ENCODE measurements at places on chromosomes 3 and 15.
A peak's percentile ranks its signal among the peaks of the same experiment; 100 is the strongest.

DNA sequence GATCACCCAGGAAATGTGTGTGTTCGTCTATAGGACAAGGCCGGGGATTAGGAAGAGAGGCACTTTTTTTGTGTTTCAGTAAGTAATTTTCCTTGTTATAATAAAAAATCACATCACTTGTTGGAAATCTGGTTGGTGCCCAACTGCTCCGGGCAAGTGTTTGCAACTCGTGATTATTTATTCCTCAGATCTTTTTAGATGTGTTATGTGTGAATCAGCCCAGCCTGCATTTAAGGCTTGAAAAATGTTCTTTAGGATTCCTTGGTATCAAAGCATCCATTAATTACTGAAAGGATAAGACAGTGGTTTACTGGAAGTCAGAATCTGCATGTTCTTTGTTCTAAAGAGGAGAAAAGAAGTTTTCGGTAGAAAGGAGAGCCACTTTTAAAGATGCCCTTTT, 345.6 kb downstream of the FEZF2 start:
- peak; percentile 17 for DNase-seq

DNA sequence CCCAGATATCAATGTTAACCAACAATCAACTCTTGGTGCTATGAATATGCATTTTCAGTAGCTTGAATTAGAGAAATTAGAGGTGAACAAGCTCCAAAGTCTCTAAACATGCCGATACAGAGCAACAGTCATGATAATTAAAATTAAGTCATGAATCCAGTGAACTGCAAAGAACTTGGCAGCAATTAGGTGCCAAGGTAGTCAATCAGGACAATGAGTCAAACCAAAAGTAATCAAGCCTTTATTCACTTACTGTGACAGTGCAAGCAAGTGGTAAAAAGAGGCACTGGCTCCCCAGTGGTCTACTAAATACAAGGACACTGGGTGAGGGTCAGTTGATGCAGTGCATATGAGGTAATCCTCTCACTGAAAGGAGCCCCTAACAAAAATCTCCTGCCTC, 1.8 kb downstream of the ZNF770 start:
- no peak for DNase-seq

GRCh38 chr3:55505776-55506175, 18.7 kb upstream of the WNT5A start:
- no peak for DNase-seq

- DNase-seq = no peak
Observed at GRCh38 chr3:123813876-123814275, 70.3 kb downstream of the MYLK start.

- DNase-seq = no peak
Observed at GRCh38 chr3:194184801-194185200, 48.9 kb downstream of the HES1 start.

- DNase-seq = no peak
Observed at GRCh38 chr3:178440043-178440442, 96.2 kb upstream of the KCNMB2 start.

GRCh38 chr3:117910820-117911521, 1123.7 kb downstream of the IGSF11 start:
- DNase-seq = peak; percentile 41

- no peak for DNase-seq
Observed at GRCh38 chr15:60087561-60087960, 83.5 kb downstream of the FOXB1 start.

GRCh38 chr3:195282961-195283360, 12.0 kb upstream of the XXYLT1 start:
- DNase-seq = no peak

DNA sequence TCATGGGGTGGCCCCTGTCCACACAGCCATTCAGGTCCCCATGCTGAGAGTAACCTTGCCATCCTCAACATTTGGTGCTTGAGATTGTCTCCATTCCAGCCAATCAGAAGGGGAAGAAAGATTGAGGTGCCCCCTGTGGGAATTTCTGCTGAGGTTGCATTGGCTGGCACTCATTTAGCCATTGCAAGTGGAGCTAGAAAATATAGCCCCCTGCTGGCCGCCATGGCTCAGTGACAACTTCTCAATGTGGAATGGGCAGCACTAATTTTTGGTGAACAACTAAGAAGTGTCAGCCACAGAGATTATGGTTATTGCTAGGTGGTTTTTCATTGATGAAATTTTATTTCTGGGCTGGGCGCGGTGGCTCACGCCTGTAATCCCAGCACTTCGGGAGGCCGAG, 22.0 kb downstream of the COL6A6 start:
- DNase-seq = peak; percentile 68

- DNase-seq = no peak
Observed at GRCh38 chr15:38085114-38085513, 150.7 kb downstream of the TMCO5A start.

- DNase-seq = no peak
Observed at GRCh38 chr3:195348426-195349115, 77.6 kb upstream of the XXYLT1 start.

DNA sequence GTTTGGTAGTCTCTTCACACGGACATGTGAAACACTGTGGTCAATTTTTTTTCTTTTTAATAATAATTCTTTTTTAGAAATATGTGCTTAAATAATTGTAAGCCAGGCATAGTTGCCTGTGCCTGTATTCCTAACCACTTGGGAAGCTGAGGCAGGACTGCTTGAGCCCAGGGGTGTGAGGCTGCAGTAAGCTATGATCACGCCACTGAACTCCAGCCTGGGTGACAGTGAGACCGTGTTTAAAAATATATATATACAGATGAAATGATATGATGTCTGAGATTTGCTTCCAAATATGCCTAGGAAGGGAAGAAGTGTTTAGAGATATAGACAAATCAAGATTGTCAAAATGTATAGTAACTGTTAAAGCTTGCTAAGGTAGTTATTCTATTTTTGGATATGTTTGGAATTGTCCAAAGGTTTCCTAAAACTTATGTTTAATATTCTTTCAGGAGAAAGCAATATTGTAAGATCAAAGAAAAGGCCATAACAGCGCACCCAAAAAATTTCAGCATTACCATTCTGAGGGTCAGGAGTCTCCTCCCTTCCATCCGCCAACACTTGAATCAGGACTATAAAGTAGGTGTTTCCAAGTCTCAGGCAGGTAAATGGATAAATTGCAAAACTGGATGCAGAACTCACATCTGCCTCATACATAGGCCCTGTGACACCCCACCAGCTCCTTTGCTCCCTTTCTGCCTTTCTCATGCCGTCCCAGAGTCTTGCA, 532 bp upstream of the SELENOT start:
- no peak for DNase-seq

GRCh38 chr15:86743283-86743903, 663.7 kb downstream of the AGBL1 start:
- DNase-seq = peak; percentile 56

GRCh38 chr15:93420050-93420452, 331.0 kb upstream of the RGMA start:
- DNase-seq = no peak

DNA sequence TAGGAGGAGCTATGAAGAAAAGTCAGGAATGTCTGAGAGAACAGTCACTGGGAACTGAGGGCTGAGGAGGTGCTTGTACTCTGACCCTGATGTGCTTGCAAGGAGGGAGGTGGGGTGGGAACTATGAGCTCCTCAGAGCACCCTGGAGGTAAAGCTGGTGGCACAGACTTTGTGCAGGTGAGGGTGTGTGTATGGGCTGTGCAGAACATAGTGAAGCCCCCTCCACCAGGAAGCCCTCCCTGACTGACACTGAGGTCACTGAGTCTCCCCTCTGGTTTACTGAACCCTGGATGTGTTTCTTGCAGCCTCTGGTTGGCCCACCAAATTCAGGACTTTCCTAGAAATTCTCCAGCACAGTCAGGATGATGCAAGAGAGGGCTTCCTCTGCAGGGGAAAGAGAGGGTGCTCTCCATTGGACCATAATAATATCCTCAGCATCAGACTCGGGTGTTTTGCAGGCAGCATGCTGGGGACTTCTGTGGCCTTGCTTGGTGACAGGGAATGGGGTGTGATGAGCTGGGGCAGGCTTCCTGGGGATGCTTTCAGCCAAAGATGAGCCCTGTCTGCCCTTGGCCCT, 1.5 kb upstream of the ISLR start:
- no peak for DNase-seq

- DNase-seq = no peak
Observed at GRCh38 chr3:110677506-110677905, 394.1 kb upstream of the NECTIN3 start.

DNA sequence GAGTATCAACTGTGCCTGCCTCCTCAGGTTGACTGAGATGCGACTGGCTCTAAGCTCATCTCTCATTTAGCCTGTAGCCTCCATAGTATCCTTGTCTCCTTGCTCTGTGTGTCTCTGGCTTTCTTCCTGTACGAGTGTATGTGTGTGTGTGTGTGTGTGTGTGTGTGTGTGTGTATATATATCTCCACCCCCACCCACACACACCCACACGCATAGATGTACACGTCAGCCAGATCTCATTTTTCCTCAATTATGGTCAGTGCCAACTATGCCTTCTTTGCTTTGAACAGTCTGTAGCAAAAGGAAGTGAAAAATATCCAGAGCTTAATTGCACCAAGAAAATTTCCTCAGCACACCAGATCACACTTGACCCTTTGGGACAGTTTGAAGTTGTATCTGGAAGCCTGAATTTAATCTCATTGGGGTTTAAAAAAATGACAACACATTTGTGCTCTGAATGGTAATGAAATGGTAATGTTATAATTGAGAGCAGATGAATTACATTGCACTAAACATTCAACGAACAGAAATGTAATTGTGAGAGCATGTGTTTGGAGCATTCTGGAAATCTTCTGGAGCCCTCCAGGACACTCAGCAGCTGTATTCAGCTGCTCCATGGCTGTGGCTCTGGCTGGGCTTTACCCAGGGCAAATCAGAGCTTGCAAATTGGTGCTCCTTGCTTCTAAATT, 63.6 kb downstream of the RYR3 start:
- peak; percentile 30 for DNase-seq

GRCh38 chr15:89487791-89488190, 8.6 kb downstream of the RHCG start:
- no peak for DNase-seq

DNA sequence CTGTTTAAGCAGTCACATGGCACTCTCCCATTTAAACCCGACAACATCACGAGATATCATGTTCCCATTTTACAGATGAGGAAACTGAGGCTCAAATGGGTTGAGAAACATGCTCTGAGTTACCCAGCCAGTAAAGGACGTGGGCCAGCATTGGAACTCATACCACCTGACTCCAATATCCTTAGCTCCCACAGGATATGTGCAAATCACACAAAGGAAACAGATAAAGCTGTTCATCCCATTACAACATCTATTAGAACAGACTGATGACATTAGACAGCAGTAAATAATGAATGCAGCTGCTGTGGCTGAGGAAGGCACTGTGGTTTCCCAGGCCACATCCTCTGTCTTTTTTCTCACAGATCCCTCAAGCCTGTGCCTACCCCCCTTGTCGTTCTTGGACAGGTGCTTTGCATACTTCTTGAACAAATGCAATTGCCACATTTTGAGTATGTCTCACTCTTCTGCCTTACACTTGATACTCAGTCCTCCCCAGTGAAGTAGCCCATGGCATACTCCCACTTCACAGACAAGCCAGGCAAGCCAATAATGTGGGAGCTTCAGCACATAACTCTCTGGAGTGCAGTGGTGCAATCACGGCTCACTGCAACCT, 17.7 kb downstream of the FRMD4B start:
- no peak for DNase-seq

DNA sequence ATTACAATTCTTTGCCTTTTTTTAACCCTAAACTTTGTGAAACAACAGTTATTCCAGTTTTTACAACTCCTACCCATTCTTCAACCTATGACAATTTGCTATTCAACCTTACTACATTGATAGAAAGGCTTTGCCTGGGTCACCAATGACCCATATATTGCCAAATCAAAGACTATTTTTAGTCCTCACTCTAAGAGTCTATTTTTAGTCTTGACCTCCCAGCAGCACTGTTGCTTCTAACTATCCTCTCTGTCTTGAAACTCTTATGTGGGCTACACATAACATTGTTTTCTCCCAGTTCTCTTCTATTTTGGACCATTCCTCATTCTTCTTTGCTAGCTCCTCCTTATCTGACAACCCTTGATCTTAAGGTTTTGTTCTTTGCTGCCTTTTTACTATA, 71.4 kb downstream of the C3orf80 start:
- DNase-seq = no peak

DNA sequence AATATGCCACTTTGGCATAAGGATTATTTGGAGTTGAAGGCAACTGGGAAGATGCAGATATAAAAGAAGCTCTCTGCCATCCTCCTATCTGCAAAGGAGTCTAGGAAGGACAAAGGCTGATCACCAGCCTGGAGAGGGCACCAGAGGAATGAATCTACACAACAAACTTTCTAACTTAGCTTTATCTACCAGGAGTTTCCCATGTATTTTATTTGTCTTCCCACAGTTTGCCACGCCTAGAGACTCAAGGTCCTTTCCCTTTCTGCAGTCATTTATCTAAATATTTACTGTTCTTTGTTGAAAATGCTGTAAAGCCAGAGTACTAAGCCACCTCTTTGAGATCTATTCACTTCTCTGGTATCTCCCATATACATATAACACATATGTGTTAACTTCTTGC, 32.2 kb downstream of the GPR176 start:
- DNase-seq = no peak

GRCh38 chr3:18946524-18946923, 201.8 kb upstream of the KCNH8 start:
- no peak for DNase-seq

- DNase-seq = no peak
Observed at GRCh38 chr15:64571857-64572291, 111.5 kb downstream of the ZNF609 start.

DNA sequence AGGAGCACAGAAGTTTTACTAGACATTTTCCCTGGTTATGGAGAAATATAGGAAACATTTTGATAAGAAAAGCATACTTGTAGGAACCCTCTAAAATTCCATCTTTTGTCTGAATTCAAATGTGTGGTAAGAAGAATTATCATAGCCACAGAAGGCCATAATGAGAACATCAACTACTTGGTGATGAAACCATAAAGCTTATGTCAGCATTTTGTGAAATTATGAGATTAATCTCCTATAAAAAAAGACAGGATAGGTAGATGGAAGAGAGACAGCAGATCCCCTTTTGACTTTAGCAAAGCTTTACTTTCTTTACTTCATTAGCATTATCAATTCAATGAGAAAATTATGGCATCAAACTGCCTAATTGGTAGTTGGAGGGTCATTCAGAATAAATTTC, 697.0 kb downstream of the IGSF11 start:
- no peak for DNase-seq

DNA sequence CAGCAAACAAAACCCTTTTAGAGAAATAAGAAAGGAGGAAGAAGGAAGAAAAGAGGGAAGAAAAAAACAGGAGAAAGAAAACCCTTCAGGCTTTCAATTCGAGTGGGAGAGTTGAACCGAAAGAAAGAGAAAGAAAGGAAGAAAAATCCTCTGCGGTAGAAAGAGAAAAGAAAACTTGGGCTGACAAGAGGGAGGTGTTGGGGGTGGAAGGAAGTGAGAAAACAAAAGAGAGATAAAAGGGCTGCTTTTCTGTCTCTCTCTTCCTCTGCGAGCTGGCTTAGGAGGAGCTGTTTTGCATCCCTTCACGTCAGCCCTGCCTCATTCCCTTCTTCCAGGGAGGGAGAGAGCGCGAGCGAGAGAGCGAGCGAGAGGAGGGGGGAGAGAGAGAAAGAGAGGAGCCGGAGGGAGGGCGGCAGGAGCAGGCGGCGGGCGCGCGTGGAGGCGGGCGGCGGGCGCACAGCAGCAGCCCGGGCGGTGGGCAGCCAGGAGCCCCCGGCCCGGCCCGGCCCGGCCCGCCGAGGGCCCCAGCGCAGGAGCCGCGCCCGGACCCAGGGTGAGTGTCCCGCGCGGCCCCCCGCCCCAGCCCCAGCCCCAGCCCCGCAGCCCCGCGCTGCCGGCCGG, at the start of gene ZNF710:
Gene ZNF710 (plus strand): TSS at position 263 of the 621 bp plus-strand sequence. CDS start 65,814 bp downstream, outside the sequence.
- DNase-seq = peak; percentile 91
